Neuronal stem cell (in vitro differentiated cells): ENCODE measurements at places on chromosomes 1 and 21.

DNA sequence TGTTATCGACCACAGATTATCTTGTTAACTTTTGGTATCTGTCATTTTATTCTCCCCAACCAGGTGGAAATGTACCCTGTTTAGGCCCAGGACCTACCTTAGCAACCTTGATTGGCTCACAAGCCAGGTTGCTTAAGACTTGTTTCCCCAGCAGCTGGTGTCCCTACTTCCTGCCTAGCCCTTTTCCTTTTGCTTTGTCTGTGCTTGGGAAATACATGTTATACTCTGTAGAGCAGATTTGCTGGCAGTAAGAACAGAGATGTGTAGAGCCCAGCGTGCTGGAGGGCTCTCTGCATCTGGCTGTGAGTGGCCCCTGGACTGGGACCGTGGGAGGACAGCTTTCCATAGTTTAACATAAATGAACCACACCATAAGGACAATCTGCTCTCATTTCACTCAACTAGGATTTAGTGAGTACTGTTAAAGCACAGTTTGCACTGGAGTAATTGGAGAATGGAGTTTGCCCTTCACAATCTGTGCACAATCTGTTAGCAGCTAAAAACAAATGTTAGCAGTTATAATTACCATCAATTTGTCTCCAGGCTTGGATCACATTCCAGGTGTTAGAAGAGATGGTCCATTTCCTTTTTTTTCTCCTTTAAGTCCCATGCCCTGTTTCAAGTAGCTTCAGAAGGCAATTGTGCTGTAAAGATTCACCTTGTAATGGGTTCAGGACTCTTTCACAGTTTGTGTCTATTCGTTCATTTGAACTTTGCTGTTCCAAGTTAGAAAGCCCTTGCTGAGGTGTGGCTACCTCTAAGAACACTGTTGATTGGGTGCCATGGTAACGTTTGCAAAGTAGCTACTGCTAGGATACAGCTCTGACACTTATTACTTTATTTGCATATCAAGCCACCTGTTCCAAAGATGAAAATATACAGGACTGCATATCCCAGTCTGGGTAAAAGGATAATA is at the start of gene APOBEC4:
Gene APOBEC4 (minus strand): TSS at position 770 of the 915 bp plus-strand sequence. CDS start 4,535 bp downstream, outside the sequence.
- no peak for DNase-seq

DNA sequence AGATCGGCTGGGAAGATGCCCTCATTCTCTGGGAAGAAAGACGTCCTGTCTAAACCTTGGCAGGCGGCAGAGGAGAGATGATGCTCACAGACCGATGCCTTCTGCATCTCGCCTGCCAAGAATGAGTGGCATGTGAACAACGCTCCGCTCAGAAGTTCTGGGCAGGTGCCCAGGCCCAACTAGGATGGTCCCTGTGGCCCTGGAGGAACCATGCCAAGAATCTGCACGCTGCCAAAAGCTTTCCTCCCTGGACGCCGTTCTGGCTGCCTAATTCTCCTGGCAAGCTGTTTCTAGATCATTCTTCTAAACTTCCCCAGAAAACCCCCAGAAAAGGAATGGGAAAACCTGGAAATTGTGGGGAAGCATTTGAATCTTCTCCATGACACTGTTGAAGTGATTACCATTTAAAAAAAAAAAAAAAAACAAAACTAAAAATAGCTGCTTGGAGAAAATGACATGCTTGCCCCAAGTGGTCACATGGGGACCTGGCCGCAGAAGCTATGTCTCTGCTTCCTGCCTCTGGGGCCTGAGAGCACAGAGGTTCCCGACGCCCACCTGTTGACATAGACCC is 440.9 kb downstream of the PRDM2 start:
- no peak for DNase-seq

DNA sequence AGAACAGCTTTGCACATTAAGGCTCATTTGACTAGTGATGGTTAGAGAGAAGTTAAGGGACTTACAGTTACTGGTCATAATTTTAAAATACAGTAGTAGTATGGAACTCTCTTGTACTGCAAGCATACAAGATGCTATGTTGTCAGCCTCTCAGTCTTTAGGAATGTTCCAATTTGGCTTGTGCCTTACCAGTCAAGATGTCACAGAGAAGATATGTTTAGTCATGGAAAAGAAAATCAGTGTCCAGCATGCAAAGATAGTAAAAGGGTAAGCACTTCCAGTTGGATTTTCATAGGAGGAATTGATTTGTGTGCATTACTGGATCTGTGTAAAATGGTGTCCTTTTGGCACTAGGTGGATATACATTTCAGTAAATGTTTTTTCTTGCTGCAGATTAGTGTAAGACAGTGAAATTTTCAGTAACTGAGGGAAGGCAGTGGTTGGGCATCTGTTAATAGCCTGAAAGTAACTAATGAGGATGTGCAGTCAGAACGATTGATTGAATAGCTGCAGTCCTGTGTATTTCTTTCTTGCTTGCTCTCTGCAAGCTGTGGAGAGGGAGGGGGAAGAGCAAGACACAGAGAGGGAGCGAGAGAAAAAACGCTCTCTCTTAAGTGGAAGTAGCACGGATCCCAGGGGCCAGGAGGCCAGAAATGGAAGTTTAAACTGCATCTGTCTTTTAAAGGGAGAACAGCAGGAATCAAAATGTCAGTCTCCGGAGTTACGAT is 108.2 kb downstream of the CLEC20A start:
- no peak for DNase-seq

DNA sequence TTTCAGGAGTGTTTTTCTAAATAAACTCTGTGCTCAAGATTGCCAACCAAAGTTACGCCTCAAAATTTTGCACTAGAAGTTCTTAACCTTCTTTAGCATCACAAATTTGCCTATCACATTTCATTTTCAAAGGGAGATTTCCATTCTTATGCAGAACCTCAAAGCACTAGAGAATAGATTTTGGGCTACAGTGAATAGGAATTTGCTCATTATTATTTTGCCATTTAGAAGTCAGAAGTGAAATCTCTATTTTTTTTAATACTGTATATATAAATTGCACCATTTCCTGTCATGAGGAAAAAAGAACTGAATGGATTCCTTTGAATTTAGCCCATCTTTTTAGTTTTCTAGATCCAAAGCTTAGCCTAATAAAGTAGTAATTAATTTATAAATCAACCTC is 796.4 kb downstream of the ADGRL2 start:
- DNase-seq = no peak

GRCh38 chr1:181097242-181097641 is 8.7 kb downstream of the IER5 start:
- no peak for DNase-seq

DNA sequence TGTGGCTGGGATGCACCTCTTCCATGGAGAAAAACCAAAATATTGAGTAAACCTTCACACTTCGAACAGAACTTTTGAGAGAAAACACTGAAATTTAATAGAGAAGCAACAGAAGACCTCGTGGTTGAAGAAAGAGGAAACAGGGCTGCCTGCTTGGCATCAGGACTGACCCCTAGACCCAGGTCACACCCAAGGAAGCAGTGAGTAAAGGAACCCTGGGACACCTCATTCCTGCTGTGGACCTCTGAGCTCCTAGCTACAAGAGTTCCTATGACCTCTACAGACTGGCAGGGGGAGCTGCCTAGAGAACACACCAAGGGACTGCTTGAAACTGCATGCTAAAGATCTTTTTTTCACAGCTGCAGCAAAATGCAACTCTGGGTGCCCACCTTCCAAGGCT is 67.8 kb downstream of the FASLG start:
- DNase-seq = no peak

DNA sequence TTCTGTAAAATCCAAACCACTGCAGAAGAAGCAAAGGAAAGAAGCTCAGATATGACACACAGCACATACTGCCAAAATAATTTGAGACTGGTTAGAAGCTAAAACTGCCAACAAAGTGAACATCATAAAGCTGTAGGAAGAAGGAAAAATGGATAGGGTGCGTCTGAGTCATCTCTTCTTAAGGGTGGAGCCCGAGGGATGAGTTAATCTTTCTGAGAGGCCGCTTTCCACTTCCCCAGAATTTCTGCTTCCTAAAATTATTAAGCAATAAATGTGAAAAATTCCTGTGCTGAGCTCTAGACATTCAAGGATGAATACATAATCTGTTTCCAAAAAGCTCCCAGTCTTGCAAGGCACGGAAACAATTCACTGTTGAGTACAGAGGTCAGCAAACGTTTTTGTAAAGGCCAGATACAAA is 20.1 kb downstream of the PPT1 start:
- no peak for DNase-seq

- DNase-seq = no peak
Measured at GRCh38 chr1:184021728-184022127, 15.8 kb downstream of the COLGALT2 start.

DNA sequence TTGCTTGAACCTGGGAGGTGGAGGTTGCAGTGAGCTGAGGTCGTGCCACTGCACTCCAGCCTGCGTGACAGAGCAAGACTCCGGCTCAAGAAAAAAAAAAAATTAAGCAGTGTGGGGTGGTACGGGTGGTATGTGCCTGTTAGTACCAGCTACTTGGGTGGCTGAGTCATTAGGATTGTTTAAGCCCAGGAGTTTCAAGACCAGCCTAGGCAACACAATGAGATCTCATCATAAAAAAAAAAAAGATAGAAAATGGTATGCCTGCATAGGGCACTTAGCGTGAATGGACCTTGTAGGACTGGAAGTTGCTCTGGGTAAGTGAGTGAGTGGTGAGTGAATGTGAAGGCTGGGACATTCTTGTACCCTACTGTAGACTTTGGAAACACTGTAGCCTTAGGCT is 37.0 kb downstream of the TBCE start:
- no peak for DNase-seq

- DNase-seq = no peak
Measured at GRCh38 chr1:33378976-33379375, 51.9 kb downstream of the PHC2 start.

DNA sequence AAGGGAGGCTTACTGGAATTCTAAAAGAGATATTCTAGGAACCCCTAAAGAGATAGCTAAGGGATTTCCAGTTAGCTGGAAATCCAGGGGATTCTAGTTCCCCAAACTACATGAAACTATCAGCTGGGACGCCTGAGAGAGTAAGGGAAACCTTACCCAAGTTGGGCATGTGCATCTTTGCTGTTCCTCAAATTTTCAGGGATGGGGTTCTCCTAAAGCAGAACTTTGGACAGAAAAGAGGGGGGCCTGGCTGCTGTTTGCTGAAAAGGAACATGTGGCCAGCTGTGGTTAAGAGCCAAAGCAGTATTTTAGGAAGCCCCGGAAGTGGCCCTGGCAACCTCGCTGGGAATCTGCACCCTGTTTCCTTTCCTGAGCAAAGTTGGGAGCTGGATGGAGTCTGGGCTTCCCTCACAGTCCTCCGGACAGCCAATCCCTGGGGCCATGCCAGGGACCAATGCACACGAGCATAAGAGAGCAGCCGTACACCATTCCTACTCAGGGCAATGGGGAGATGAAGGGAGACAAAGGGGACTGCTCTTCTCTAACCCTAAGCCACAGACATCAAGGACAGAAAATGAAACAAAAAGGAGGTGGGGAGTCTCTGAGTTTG is 154.3 kb downstream of the PLXNA2 start:
- DNase-seq = no peak

GRCh38 chr1:165686121-165686970 is 12.0 kb downstream of the ALDH9A1 start:
- DNase-seq = no peak

DNA sequence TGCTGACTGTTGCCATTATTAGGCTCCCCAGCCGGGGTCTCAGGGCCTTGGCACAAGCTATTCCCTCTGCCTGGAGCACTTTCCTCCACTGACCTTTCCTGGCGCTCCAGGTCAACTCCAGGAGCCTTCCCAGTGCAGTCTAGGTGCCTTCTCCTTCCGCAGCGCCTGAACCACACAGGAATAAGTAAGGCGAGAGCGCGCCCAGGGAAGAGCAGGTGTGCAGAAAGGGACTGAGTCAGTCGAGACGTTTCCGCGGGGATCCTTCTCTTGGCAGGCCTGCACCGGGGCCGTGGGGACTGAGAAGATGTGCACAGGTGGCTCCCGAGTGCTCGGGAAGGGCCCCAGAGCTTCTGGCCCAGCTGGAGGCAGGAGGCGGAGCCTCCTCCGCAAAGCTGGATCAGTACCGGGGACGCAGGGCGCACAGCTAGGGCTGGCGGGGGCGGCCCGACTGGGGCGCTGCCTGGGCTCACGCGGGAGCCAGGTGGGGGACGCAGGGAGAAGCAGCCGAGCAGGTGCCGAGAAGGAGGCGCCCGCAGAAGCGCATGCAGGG is 765 bp upstream of the BMP8A start:
- DNase-seq = no peak

- DNase-seq = no peak
Measured at GRCh38 chr21:15567191-15567590, 162.6 kb upstream of the USP25 start.

DNA sequence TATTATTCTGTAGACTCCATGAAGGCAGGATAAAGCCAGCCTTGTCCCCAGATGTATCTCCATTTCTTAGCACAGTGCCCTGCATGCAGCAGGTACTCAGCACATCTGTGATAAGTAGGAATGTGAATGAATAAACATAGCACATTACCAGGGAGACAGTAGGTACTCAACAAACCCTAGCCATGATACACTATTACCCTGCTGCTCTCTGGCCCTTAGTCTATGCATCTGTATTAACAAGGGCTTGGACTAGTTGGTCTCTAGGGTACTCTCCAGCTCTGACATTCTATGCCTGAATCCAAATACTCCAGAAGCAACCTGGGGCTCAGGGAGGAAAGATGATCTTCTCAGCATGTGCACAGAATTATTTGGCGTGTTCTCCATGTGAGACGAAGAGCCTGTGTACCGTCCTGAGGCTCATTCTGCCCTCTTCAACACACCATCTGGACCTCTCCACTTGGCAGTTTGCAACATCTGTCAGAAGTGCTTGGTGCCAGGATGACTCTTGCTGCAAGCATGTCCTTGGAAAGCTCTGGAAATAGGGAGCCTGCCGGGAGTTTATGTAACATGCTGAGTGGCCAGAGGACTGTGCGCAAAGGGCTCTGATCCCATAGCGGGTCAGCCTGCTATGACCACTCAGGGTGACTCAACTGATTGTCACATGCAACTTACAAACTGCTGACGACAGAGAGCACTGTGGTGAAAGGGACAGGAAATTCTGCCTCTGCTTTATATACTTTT is 228.2 kb upstream of the USP24 start:
- DNase-seq = no peak

- DNase-seq = no peak
Measured at GRCh38 chr1:110370827-110371226, 20.0 kb downstream of the SLC16A4 start.

GRCh38 chr1:64567426-64568170 is 97.7 kb downstream of the CACHD1 start:
- no peak for DNase-seq

- no peak for DNase-seq
Measured at GRCh38 chr1:12572522-12572921, 45.5 kb downstream of the DHRS3 start.

- DNase-seq = no peak
Measured at GRCh38 chr1:46110521-46110920, 21.9 kb downstream of the PIK3R3 start.

DNA sequence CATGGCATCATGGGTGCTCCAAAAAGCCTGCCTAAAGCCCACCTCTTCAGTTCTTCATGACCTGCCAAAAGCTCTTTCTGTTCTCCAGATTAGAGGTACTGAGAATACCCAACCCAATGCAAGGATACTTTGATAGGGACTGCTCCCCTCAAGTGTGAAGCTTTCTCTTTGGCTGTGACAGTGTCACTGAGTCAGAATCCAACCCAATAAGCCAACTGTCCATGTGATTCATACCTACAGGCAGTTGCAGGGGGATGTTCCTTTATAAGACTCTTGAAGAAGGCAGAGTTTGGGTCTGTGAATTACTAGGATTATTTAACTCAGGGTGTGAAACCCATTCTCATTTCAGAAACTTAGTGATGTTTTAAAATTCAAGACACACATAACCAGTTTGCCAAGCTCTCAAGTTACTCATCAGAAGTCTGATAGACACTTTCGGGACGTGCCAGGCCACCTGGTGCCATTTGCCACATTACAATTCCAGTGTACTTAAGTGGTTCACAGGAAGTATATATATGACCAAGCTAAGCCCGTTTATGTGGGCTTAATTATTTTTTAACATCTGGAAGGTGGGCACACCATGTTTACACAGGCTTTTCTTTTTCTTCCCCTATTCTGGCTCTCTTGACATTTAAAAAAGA is 265.8 kb downstream of the NFIA start:
- no peak for DNase-seq
